ENCODE measurements at places on chromosomes 6 and 20.

GRCh38 chr6:166747644-166748595 is 120.9 kb upstream of the RPS6KA2 start:
- DNase-seq: no peak

- DNase-seq: no peak
These were observed 74.8 kb downstream of the PHACTR1 start for GRCh38 chr6:12791371-12791770.

GRCh38 chr6:45300736-45301135 is 27.4 kb upstream of the RUNX2 start:
- DNase-seq: no peak

DNA sequence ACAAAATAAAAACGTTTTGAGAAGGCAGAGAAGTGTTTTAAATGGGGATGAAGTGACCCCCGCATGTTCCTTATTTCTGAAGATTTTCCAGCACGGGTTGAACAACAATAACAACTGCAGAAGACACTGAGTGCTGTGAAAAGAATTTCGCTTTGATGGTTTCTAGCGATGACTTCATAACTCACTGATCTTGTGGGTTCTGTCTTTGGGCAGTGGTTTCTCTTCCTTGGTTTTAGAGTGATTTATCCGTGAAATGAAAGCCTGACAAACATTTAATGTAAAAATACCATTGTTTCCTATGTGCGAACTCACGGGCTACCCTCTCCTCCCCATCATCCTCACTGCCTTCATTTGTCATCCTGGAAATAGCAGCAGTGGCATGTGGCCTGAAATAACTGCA is 793.9 kb downstream of the QKI start:
- DNase-seq: no peak

- DNase-seq: peak; percentile 94
These were observed 93.3 kb upstream of the RNF24 start for GRCh38 chr20:4108495-4109306.

- DNase-seq: no peak
These were observed 114.0 kb upstream of the NEDD9 start for GRCh38 chr6:11346516-11346915.

GRCh38 chr6:157368359-157369049 is 12.5 kb upstream of the ZDHHC14 start:
- no peak for DNase-seq

Data from fibroblast of the aortic adventitia (primary cell).